ENCODE measurements at places on chromosomes 7 and 10. TPM values are rescaled to one million over a fixed set of nuclear protein-coding genes. Genes with fewer than 3 reads are reported as not detected.

The NPM3 gene
- total RNA-seq = 12.7 TPM

The TSPAN33 gene
- 16.5 TPM for total RNA-seq

The CPN1 gene
- total RNA-seq = not detected

The DLD gene
- total RNA-seq = 53.5 TPM

The HOXA9 gene
- 5.8 TPM for total RNA-seq

The RNF148 gene
- total RNA-seq = 1.5 TPM

The SKIDA1 gene
- total RNA-seq = 1.4 TPM

The CCDC3 gene
- 119 TPM for total RNA-seq

The PDZD7 gene
- 1.1 TPM for total RNA-seq

The GCK gene
- 1.2 TPM for total RNA-seq

The PARP12 gene
- 42.6 TPM for total RNA-seq

The CADPS2 gene
- total RNA-seq = 15.2 TPM

The BUD23 gene
- 39.6 TPM for total RNA-seq

The METTL27 gene
- 1.3 TPM for total RNA-seq

The TFEC gene
- total RNA-seq = 12.4 TPM

Data from aorta (tissue), 5 donors.